GF-D8 (cell line): ENCODE measurements at places on chromosomes 13 and 19.
A peak's percentile ranks its signal among the peaks of the same experiment; 100 is the strongest.

GRCh38 chr13:113088691-113089020, 16.9 kb upstream of the F7 start:
- DNase-seq = no peak

DNA sequence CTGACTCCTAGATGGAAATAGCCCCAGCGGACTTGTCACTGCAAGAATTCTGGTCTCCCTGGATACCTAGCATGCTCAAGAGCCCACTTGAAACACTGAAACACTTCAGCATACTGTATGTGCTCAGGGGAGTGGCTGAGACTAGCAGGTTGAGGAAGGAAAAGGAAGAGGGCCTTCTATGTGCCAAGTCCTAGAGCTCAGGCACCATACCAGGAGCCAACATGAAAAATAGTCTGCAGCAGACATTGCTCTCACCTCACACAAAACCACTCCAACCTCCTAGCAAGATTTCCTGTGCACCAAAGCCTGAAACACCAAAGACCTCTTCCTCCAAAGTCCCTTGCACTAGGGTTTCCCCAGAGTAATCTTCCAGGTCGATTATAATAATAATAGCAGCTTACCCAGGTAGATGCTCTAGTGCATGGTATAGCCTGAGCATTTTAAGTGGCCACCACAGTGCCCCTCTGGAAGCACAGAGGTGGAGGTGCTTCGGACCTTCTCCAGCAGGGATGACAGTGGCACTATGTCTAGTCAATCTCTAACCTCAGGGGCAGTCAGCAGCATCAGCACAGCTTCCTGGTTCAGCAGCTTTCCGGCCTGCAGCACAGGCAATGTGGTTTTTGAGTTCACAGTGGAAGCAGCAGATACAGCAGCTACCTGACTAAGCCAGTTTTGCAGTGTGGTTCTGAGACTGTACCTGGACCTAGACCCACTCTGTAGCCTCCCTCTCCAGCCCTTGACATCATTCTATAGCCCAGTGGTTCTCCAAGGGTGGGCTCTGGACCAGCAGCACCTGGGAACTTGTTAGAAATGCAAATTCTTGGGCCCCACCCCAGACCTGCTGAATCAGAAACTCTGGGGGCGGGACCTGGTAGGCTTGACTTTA, 45.6 kb upstream of the UBE2L5 start:
- peak; percentile 72 for DNase-seq

DNA sequence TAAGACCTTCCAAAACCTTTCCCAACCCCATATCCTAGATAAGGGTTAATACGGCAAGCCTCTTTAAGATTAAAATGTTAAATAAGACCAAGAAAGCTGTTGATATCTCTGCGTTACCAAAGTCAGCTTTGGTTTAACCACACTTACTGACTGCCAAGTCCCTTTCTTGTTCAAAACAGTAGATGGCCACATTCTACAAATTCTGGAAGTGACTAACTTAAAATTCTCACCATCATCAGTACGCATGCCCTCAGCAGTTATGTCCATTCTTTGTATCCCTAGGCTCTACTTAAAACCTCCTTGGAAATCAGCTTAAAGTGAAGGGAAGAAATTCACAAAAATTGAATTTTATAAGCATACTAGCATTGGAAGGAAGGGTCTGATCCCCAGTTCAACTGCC, 23.6 kb downstream of the SOHLH2 start:
- DNase-seq = no peak

GRCh38 chr19:50994129-50994528, 7.3 kb downstream of the KLK8 start:
- no peak for DNase-seq

GRCh38 chr13:93226065-93226622, 463 bp upstream of the GPC6 start:
- DNase-seq = no peak
